ENCODE measurements at places on chromosomes 4 and X. TPM values are rescaled to one million over a fixed set of nuclear protein-coding genes. Genes with fewer than 3 reads are reported as not detected.

- no peak for DNase-seq
These were observed 9.3 kb downstream of the DIPK2B start for GRCh38 chrX:45191383-45191782.

DNA sequence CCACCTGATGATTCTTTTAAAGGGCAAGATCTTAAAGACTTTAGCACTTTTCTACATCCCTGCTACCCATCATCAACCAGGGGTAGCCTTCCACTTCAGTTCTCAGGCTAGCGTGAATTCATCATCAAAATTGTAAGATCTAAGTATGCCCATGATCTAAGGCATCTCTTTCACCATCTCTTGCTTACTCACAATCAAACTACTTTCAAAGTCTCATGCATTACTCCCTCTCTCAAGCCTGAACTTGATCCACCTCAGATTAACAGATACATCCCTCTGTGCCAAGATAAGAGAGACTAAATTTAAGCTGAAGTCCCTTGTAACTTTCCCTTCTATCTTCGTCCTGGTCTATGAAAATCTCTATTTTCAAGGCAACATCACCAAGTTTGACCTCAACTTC, 62.8 kb downstream of the DHX15 start:
- no peak for DNase-seq

GRCh38 chrX:49079489-49080428, at the start of gene WDR45:
WDR45 (minus strand) TSS chrX:49079887; CDS start chrX:49078095, 1,792 bp downstream.
- peak; percentile 62 for DNase-seq

DNA sequence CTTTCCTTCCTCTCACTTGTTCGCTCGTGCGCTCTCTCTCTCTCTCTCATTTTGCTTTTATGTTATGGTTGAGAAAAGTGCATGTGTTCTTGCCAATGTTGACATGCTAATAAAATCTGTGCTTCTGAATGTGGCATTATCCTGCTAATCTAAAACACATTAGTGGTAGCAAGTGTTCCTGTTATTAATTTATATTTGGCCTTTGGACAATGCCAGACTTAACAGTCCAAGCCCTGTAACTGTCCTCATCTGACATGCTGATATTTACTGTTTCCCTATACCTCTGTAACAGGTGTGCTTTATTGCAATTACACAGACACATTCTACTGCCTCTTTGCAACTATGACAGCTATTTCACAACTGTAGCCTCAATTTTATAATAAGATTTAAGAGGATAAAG, 2.7 kb downstream of the PPARGC1A start:
- no peak for DNase-seq

GRCh38 chrX:150694738-150695410, 1.7 kb downstream of the MTMR1 start:
- DNase-seq, result no peak

DNA sequence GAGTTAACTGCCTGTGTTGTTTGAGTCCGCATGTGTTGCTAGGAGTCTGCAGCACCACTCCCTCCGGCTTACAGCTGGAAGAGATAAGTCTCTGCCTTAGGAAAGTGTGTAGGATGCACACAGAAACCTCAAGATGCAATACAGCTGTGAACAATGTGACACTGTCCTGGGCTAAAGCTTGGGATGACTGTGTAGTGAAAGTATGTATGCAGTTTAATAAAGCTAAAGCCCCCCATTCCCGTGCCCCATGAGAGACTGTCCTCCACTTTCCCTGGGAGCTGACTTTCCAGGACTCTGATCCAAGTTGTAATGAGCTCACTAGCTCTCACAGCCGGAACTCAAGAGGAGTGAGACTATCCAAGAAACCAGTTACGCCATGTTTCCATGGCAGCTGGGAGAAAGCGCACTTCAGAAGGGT, 156.6 kb upstream of the FTHL17 start:
- peak; percentile 30 for DNase-seq

DNA sequence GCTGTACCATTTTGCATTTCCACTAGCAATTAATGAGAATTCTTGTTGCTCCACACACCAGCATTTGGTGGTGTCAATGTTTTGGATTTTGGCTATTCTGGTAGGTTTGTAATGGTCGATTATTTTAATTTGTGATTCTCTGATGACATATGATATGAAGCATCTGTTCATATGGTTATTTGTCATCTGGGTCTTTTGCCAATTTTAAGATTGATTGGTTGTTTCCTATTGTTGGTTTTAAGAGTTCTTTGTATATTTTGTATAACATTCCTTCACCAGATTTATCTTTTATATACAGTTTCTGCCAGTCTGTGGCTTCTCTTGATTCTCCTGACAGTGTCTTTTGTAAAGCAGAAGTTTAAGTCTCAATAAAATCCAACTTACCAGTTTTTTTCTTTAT, 18.5 kb upstream of the BDH2 start:
- no peak for DNase-seq

Gene ZMAT1
- total RNA-seq, result 7.8 TPM

Gene LNX1
- total RNA-seq, result 32.1 TPM

Gene CXCL6
- 3.4 TPM for total RNA-seq
